Smooth muscle cell of the umbilical artery (primary cell): ENCODE measurements at places on chromosomes 3 and 15. TPM values are rescaled to one million over a fixed set of nuclear protein-coding genes. Genes with fewer than 3 reads are reported as not detected.

The ITGA11 gene
- total RNA-seq: 52.5 and 166 TPM in 2 replicates

The CCDC13 gene
- 0.14 and 0.59 TPM in 2 replicates for total RNA-seq

The COMMD4 gene
- 36.5 and 39.5 TPM in 2 replicates for total RNA-seq

The CSPG4 gene
- total RNA-seq: 63.0 and 213 TPM in 2 replicates

The RFTN1 gene
- total RNA-seq: 53.4 and 76.3 TPM in 2 replicates

The EPB42 gene
- not detected in 2 replicates for total RNA-seq
